RCC 7860 (cell line): ENCODE measurements at places on chromosomes 3 and 15.

DNA sequence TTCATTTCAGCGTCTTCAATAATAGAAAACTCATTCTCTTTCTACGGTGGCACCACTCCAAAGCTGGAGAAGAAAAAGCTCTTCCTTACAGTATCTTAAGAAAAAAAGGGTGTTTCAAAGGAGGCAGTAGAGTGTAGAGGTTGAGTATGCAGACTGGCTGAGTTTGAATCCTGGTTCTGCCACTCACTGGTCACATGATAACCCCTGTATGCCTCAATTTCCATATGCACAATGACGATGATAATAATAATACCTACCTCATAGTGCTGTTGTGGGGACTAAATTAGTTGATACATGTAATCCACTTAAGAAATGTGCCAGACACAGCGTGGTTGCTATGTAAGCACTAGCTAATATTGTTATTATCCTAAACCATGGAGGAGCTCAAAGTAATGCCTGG is 4.5 kb downstream of the ANP32A start:
- no peak for DNase-seq

DNA sequence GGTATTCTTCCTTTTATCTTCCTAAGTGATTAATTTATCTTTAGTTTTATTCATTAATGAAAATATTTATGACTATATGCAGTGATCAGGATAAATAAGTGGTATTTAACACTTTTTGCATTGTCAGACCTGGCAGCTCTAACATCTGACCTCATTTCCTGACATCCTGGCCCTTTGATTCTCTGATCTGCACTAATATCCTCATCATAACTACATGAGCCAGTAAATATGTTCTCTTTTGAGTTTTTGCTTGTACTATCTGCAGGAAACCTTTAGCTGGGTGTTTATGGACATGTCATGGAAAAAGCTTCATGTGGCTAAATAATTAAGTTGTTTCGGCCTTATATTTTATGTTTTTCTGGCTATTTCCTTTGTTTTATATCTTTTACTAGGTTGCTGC is 10.5 kb downstream of the NKTR start:
- DNase-seq = no peak

DNA sequence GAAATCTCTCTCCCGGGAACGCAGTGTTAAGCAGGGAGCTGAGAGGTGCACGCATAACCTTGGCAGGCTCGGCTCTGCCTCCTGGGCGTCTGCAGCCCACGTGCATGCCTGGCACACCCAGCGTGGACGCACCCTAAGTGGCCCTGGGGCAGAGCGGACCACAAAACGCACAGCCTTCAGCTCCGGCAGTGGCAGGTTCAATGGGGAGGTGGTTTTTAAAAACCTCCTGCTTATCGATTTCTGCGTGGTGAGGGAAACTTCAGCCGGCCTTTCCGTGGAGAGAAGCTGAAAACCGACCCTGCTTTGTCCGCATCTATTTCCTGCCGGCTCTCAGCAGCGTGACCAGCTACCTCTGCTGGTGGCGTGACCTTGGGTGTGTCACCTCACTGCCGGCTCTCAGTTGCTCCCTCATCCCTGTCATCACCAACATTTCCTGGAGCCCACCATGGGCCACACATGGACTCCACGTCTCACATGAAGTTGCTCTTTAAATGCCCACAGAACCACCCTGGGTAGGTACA is 134.8 kb upstream of the MEF2A start:
- DNase-seq = no peak

- DNase-seq = no peak
Observed at GRCh38 chr15:68387381-68388143, 44.4 kb downstream of the ITGA11 start.

DNA sequence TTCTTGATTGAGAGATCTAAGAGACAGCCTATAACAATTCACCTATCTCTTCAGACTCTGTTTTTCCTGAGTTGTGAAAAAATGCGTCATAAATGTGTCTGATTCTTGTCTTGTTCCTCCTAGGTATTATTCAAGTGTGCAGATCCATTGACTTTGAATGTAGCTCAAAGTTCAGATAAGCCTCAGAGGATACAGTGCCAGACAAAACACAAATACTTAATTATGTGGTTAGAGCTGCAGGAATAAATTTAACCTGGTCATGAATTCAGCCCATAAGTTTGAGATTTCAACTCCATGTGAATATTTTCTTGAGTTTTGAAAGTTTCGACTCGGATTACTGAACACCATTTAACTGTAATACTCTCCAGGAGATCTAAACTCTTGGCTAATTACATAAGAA is 174.0 kb downstream of the ECT2 start:
- DNase-seq = no peak

- no peak for DNase-seq
Observed at GRCh38 chr15:52193791-52194190, 2.6 kb upstream of the GNB5 start.

GRCh38 chr3:143351895-143352608 is 232.5 kb downstream of the CHST2 start:
- DNase-seq = no peak

- peak; percentile 51 for DNase-seq
Observed at GRCh38 chr15:48352474-48353072, 21.3 kb downstream of the DUT start.

- no peak for DNase-seq
Observed at GRCh38 chr3:169835533-169835932, 22.8 kb upstream of the LRRC34 start.

GRCh38 chr3:136862617-136863322 is 762 bp downstream of the NCK1 start:
- peak; percentile 47 for DNase-seq

GRCh38 chr3:48232734-48233133 is 8.2 kb upstream of the ZNF589 start:
- peak; percentile 32 for DNase-seq

DNA sequence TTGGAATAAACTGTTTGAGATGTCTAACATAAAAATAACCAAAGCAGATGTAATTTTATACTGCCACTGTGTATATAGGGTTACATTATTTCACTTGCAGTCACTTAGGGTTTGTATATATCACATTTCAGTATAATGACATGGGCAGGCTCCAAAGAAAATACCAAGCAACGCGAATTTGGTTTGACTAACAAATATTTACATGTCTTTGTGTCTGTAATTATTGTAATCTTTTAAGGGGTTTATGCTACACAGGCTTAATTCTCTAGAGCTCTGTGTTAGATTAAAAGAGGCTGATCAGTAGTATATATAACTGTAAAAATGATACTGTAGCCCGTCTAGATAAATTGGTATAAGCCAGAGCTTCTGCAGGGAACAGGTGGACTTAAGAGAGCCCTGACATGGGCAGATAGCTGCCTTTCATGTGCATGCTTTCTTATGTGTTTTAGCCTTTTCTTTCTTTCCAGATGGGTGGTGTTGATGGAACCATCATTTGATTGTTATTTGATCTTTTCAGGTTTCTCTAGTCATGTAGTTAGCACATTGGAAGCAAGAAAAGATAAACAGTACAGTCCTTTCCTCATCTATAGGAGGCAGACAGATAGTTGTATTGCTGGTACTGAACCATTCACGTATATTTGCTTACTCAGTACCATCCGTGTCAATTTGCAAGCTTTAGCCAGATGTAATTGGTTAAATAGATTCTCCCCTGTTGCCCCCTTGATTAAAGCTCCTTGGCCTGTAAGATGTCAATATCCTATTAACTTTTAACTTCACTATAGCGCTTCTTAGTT is 86.1 kb downstream of the GALK2 start:
- DNase-seq = no peak

- DNase-seq = no peak
Observed at GRCh38 chr3:22399566-22399965, 648.6 kb upstream of the ZNF385D start.

GRCh38 chr3:139455206-139455605 is 21.1 kb downstream of the RBP2 start:
- no peak for DNase-seq

GRCh38 chr15:89812847-89813320 is 1.8 kb downstream of the ANPEP start:
- no peak for DNase-seq

DNA sequence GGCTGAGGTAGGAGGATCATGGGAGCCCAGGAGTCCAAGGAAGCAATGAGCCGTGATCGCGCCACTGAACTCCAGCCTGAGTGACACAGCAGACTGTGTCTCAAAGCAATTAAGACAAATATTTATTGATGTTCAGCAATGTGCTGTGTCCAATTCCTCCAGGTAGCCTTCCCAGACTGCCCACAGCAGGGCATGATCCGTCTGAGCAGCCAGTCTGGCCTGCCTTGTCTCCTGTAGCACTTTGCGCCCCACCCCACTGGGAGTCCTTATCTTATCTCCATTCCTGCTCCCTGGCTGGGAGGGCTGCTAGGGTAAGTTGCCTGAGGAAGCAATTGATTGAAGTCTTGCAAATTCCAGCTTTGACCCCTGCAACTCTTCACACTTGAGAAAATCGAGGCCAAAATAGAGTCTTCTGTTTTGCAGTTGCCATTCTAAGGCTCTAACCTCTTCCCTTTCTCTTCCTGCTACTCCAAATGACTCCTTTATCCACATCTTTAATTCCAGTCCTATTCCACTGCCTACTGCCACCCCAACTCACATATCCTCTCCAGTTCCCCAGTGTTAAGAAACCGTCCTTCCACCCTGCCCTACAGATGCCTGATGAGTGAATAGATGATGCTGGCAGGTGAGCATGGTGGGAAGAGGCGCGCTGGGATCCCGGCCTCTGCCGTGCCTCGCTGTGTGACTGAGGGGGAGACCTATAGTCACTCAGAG is 26.9 kb upstream of the LCTL start:
- DNase-seq = no peak

DNA sequence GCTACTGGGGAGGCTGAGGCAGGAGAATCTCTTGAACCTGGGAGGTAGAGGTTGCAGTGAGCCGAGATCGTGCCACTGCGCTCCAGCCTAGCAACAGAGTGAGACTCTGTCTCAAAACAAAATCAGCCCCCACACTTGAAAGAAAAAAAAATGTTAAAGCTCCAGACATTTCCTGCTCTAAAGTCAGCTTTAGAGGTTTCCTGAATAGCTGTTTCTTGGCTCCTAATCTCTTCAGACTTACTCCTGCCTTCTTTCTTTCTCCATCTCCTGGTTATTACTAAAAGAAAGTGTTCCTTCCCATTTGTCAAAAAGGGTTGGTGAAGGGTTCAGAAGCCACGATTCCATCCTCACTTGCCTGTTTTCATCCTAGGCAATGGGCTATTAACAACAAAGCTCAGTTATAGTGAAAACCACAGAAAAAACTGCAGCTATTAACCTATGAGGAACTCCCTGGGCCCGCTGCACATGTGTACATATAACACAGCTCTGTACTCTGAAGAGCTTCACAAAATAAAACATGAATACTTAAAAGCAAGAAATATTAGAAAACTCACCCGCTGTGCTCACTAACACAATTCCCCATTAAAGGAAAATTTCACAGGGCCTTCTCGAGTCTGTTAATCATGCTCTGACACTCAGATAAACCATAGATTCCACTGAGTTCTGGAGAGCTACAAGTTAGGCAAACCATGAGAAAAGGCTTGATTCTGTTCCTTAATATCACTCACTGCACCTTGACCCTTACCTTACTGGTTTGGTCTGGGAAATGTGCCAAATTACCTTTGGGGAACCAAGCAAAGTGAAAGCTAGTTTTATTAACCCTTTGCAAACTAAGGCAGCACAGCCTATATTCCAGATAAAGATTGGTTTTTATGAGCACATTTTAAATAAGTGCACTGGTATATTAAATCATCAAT is 89.9 kb upstream of the TSPAN3 start:
- no peak for DNase-seq
